Fibroblast of skin of right biceps (primary cell): ENCODE measurements at places on chromosomes 1 and 21.

DNA sequence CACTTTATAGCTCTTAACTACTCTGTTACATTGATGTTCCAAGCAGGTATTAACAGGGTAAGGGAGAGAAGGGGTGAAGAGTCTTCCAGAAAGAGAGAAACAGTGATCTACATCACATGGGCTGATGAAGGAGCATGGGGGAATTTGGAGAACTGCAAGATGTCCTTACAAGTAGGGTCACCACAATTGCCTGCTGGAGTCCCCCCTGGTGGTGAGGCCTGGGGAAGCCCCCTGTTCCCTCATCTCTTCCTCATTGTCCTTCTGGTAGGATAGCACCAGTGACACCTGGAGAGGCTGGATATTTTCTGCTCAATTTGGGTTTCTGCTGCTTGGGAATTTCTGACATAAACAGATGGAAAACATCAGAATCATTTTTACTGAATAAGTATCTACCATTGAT is 126.6 kb downstream of the RUNX1 start:
- no peak for DNase-seq

GRCh38 chr1:64223329-64224151 is 20.1 kb downstream of the UBE2U start:
- DNase-seq = peak; percentile 96

DNA sequence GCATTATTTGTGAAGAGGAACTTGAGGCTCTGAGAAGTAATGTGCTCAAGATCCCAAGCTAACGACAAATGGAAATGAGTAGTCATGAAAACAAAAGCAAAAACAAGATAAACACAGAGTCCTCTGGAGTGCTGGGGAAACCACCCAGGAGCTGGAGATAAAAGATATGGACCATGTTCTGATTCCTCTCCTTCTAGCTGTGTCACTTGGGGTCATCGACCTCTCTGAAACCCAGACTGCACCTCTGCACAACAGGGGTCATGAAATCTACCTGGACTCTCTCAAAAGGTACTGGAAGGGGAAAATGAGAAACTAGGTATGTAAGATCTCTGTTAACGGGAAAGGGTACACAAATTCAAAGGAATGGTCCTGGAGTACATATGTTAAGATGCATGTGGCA is 6.5 kb downstream of the PGLYRP4 start:
- DNase-seq = no peak

DNA sequence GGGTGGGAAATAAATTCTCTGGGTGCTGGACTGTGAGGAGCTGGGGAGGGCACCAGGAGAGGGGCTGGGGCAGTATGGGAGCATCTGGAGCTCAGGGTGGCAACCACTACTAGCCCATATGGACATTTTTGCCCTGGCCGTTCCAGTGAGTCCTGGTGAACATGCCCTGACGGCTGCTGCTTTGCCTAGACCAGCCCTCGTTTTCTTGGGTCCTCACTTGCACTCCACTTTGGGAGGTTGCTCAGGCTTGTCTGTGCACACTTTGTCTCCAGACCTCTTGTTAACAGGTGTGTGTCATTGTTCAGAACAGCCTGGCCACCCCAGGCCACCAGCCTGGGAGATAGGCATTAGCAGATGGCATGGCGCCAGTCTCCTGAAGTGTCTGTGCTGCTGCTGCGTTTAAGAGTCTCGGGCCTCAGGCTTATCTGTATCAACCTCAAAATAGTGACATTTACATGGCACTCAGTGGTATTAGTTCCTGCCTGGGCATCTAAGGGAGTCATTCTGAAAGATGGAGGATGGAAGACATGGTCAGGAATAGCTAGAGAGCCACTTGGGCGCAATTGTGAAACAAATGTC is 190.5 kb downstream of the PTPRU start:
- DNase-seq = no peak

DNA sequence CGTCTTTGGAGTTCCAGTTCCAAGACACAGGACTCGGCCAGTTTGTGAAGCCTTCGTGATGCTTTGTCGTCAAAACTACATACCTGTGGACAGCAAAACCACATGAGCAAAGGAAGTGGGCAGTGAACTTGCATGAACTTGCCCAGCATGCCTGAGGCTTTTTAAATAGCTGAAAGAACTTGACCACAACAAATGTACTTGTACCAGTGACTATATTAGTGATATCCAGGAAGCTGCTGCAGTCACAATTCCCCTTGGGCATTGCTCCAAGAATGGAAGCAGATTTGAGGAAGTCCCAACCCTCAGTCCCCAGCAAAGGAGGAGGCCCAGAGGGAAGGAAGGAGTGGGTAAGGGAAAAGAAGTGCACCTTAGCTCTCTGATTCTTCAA is 2.6 kb downstream of the FUCA1 start:
- peak; percentile 25 for DNase-seq

- no peak for DNase-seq
These were observed 59.2 kb downstream of the WNT9A start for GRCh38 chr1:227888404-227889046.

DNA sequence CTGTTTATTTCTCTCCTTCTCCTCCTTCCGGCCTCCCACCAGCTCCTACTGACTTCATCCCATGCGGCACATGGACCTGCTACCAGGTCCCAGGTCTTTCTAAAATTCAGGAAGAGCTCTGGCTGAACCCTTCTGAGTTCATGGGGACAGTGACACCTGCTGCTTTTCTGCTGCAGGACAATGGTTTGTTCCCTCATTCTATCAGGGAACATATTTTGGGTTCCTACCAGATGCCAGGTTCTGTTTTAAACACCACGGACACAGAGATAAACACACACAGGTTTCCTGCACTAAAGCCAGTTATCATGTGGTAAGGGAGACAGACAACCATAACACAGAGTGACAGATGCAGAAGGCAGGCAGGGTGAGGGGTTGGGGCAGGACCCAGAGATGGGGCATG is 114.0 kb upstream of the RAB4A start:
- no peak for DNase-seq

GRCh38 chr21:26833460-26833939 is 11.7 kb downstream of the ADAMTS1 start:
- no peak for DNase-seq

GRCh38 chr1:31718327-31718897 is 14.6 kb upstream of the COL16A1 start:
- DNase-seq = no peak

- peak; percentile 14 for DNase-seq
These were observed 82.3 kb downstream of the CLIC4 start for GRCh38 chr1:24827379-24828135.

DNA sequence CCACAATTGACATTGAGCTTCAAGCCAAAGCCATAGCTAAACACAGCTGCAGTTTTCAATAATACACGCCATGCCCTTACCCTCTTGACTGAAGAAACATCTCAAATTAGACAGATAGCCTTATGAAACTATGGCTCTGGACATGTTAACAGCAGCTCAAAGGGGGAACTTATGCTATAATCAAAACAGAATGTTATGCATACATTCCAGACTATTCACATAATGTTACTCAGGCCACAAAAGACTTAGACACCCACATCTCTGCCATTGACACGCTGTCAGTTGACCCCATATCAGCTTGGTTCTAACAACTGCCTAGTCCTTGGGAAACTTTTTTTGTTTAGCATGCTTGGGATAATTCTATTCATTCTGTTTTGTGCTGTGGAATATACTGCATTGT is 2.3 kb upstream of the NENF start:
- peak; percentile 64 for DNase-seq
